Amniotic stem cell (primary cell): ENCODE measurements at places on chromosomes 6 and 20.

- DNase-seq: no peak
Observed at GRCh38 chr6:148648754-148649453, 97.9 kb upstream of the UST start.

- DNase-seq: no peak
Observed at GRCh38 chr20:46111028-46111835, 6.9 kb upstream of the CD40 start.

GRCh38 chr20:23244156-23244915 is 106.3 kb upstream of the NXT1 start:
- no peak for DNase-seq

DNA sequence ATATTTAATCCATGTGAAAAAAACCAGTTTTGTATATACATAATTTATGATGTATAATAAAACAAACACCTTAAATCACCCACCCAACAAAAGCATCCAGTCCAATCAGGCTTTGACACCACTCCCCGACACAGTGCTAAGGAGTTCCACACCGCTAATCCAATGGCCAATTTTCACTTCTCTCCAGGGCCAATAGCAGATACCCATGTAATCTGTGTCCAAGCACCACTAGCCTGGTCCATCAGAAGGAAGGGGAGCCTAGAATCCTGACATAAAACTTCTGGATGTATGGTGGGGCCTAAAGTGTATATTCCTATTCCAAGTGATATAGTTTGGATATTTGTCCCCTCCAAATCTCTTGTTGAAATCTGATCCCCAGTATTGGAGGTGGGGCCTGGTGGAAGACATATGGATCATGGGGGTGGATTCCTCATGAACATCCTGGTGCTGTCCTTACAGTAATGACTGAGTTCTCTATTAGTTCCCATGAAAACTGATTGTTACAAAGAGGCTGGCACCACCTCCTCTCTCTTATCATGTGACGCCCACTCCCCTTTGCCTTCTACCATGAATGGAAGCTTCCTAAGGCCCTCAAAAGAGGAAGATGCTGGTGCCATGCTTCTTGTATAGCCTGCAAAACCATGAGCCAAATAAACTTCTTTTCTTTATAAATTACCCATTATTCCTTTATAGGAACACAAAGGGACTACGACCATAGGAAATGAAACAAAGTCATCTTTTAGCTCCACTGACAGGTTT is 20.8 kb downstream of the RALGAPA2 start:
- no peak for DNase-seq

DNA sequence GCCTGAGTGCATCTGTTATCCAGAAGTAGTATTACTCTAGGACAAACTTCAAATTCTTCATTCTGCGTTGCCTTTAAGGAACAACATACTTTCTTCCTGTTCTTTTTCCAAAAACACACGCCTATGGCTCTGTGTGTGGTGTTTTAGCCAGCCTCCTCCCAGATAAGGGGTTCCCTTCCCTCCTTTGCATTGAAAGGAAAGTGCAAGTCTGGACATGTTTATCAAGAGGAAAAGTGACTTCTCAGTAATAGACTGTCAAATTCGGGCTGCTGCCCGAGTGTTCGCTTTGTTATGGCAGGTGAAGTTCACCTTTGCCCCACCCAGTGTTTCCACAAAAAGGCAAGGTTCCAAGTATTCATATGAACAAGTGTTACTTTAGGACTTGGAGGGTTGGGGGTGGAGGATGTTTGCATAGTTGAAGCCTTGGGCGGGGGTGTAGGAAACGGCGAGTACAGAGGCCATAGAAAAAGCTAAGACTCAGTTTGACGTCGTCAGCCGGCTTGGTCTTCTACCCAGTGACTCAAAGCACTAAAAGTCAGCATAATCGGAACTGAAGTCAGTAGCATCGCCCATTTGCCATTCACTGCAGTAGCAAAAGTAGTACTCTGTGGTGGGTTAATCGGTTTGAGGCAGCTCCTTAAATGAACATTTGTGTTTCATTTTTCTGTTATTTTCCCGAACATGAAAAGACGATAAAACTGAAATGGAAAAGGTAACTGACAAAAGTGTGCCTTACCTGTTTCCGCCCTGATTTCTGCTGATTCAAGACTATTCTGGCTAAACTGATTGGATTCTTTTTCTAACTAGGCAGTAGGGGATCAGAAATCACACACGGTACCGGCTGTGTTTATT is 12.5 kb downstream of the PRDM1 start:
- DNase-seq: no peak

DNA sequence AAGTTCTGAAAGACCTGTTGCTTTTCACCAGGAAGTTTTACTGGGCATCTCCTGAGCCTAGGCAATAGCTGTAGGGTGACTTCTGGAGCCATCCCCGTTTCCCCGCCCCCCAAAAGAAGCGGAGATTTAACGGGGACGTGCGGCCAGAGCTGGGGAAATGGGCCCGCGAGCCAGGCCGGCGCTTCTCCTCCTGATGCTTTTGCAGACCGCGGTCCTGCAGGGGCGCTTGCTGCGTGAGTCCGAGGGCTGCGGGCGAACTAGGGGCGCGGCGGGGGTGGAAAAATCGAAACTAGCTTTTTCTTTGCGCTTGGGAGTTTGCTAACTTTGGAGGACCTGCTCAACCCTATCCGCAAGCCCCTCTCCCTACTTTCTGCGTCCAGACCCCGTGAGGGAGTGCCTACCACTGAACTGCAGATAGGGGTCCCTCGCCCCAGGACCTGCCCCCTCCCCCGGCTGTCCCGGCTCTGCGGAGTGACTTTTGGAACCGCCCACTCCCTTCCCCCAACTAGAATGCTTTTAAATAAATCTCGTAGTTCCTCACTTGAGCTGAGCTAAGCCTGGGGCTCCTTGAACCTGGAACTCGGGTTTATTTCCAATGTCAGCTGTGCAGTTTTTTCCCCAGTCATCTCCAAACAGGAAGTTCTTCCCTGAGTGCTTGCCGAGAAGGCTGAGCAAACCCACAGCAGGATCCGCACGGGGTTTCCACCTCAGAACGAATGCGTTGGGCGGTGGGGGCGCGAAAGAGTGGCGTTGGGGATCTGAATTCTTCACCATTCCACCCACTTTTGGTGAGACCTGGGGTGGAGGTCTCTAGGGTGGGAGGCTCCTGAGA is at the start of gene HFE:
Gene HFE (plus strand): TSS at position 146 of the 832 bp plus-strand sequence. CDS start 12 bp downstream, at position 158.
- DNase-seq: peak; percentile 22

DNA sequence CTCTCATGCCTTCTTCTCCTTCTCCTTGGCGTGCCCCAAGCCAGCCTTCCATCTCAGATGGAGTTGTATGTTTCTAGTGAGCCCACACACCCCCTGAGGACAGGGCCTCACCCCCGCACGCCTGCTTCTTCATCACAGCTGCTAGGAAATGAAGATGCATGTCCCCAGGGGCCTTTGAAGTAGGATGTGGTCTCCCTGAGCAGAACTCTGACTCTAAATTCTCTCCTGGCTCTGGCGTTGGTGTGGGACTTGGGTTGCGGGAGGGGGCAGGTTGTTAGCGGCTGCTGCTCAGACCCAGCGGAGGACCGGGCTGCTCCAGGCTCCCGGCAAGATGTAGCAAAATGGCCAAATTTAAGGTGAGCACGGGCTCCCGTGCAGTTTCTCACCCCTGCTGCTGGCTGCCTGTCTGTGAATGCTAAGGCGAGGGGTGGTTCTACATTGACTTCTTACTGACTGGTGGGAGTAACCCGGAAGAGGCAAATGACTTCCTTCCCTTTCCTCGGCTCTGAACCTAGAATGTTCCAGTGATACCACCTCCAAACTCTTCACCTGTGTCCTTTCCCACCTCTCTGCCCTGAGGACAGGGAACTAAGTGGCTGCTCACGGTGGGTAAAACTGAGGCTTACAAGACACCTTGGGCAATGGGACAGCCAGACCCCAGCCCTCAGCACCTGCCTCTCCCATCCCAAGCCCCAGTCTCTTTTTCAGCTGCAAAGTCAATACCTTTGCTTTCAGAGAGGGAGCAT is 8.8 kb downstream of the SYNJ2 start:
- no peak for DNase-seq

- DNase-seq: no peak
Observed at GRCh38 chr6:15515660-15516375, 147.0 kb downstream of the DTNBP1 start.

DNA sequence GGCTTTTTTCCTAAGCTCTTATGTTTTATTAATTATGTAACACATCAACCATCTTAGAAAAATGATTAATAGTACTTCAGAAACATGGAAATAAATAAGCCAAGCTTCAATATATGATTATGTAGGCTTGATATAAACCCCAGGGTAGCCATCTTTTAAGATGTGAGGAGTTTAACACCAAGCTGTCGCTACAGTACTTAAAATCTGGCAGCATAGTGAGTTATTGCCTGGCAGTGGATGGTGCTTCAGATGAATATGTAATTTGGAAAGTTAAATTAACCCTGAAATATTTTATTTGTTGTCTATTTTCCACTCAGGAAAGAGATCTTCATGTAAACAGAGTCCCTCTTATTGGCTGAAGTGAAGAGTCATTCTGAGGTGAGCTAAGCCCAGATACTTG is 339.0 kb upstream of the ZFP64 start:
- DNase-seq: no peak

- DNase-seq: no peak
Observed at GRCh38 chr20:5674176-5674660, 76.0 kb upstream of the SHLD1 start.

DNA sequence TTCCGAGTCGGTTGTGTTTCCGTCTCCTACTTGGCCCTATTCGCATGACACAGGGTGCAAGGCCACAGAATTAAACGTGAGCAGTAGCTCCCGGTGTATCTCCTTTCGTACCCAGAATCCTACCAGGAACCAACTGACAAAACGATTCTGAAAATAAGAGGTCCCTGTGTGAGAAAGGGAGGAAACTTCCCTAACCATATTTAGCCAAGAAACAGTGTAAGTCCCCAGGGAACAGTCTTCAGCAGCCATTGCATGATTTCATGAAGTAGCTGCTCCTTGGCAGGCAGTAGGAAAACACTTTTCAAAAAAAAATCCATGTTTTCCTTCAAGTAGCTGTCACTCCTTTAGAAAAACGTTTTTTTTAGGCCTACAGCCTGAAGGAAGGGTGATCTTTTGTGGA is 46.9 kb downstream of the PDE10A start:
- no peak for DNase-seq

DNA sequence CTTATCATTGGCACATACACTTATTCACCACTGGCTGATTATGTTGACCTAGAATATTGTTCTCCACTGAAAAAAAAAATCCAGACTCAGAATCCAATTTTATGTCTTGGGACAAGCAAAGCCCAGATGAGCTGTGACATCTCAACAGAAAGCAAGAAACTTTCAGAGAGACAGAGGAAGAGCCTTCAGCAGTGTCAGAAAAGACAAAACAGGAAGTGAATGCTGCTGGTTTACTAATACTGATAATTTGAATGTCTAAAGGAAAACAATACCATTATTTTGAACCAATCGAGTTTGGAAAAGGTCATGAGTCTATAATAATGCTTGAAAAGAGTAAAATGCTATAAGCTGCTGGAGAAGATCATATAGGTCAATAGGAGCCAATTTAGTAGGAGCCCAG is 179.8 kb upstream of the RIMS1 start:
- no peak for DNase-seq
